ENCODE measurements at places on chromosomes 2 and 18. TPM values are rescaled to one million over a fixed set of nuclear protein-coding genes. Genes with fewer than 3 reads are reported as not detected.

- no peak overlapping the region for H3K27ac ChIP-seq
- H3K27me3 ChIP-seq: no peaks in the 10 kb centered on the region
These were observed 33.7 kb upstream of the CDC42EP3 start for GRCh38 chr2:37705191-37705590.

GRCh38 chr18:7950380-7951136 lies 383.4 kb downstream of the PTPRM start:
- no peak overlapping the region for H3K4me3 ChIP-seq
- no peaks in the 10 kb centered on the region for H3K36me3 ChIP-seq
- H3K4me1 ChIP-seq: peaks cover 18% of the 10 kb centered on the region
- H3K27ac ChIP-seq: no peak overlapping the region

DNA sequence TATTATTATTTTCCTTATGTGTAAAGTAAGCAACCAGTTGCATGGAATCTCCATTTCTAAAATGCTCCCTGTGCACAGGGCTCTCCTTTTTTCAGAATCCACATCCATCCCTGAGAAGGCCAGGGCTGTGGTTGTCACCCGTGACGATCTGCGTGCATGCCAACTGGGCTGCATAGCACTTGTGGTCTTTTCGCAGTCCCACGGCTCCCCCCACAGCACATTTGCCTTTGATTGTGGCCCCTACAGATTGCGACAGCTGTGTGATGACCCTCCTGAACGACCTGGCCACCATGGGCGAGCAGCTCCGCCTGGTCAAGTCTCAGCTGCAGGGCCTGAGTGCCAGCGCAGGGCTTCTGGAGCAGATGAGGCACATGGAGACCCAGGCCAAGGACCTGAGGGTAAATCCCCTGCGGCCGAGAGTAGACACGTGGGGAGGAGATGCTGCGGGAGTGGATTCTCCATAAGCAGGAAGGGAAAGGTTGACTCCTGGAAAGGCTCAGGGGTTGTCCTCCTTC lies 119.8 kb upstream of the TTC39C start:
- H3K4me1 ChIP-seq: no peaks in the 10 kb centered on the region
- H3K36me3 ChIP-seq: peaks cover 5% of the 10 kb centered on the region
- no peak overlapping the region for H3K27ac ChIP-seq
- no peaks in the 10 kb centered on the region for H3K27me3 ChIP-seq
- no peak for DNase-seq

DNA sequence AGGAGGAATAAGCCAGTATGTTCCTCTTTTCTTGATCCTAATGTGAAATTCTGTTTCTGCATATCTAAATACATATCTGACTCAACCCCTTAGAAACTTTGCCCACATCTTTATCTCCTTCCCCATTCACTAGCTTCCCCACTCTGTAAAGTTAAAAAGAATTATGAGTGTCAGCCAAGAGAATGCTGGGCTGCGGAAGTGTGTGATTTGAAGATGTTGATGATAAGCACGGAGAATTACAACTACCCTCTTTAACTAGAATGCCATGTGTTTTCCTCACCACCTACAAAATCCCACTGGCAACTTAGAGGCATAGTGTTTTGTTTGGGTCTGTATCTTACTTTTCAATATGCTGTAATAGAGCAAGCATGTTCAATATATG lies 490.4 kb upstream of the FANCL start:
- no peak overlapping the region for H3K4me3 ChIP-seq
- no peaks in the 10 kb centered on the region for H3K36me3 ChIP-seq
- no peaks in the 10 kb centered on the region for H3K27me3 ChIP-seq
- H3K27ac ChIP-seq: no peak overlapping the region
- no peaks in the 10 kb centered on the region for H3K4me1 ChIP-seq
- no peak for DNase-seq

- no peak overlapping the region for H3K4me3 ChIP-seq
- no peaks in the 10 kb centered on the region for H3K27me3 ChIP-seq
- H3K27ac ChIP-seq: no peak overlapping the region
- DNase-seq: no peak
These were observed 360.9 kb downstream of the ERBB4 start for GRCh38 chr2:212177724-212178123.

DNA sequence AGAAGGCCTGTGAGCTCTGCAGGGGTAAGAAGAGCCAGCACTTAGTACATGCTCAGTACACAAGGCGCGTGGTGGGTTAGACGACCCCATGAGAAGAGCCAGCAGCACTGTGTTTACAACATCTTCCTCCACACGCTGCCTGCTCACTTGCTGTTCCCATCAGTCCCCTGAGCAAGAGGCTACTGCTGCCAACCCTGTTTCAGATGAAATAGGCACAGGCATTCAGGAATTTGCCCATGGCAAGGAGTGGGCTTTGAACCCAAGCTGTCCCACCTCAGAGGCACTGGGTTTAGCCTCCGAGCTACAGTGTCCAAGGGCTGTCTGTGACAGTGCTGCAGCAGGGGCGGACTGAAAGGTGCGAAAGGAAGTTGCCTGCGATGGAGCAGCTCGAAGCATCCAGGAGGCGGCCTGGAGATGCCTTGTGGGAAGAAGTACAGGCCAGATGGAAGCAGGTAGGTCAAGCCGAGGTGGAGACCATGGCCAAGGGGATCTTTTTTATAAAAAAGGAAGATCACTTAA lies 121.5 kb upstream of the PXDN start:
- no peak overlapping the region for H3K27ac ChIP-seq
- no peaks in the 10 kb centered on the region for H3K4me1 ChIP-seq
- no peaks in the 10 kb centered on the region for H3K36me3 ChIP-seq
- no peak overlapping the region for H3K4me3 ChIP-seq
- DNase-seq: no peak
- peaks cover 44% of the 10 kb centered on the region for H3K27me3 ChIP-seq

DNA sequence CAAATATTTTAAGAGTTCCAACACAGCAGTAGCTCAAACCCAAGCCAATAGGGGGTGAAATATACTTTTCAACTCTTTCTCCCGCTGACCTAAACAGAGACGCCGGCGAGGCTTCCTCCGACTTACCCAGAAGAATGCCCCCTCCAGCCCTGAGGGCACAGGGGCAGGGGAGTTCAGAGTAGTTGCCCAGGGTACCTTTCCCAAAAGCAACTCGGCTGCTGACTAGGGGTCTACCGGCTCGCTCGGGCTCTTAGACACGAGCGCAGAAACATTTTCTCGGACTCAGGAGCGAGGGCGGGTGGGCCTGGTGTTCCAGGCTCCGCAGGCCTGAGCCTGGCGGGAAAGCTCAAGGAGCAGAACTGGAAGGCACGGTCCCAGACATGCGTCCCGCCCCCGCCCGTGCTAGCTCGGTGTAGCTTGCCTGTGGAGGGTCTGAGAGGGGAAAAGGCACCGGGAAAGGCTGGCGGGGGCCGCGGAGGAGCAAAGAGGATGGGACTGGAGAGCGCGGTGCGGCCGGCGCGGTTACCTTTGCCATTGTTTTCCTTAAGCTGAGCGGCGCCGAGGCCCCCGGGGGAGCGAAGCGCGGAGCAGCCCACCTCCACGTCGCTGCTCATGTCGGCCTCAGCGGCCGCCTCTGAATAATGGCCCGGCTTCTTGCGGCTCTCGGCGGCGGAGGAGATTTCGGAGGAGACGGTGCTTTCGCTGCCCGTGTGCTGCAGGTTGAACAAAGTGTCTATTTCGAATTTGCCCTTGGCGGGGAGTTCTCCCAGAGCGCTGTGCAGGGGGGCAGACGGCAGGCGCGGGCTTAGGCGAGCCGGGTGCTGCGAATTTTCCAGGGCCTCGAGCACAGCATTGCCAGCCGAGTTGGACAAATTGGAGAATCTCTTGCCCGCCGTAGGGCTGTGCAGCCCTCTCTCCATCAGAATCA lies 674 bp downstream of the EVX2 start:
- H3K4me3 ChIP-seq: no peak overlapping the region
- no peaks in the 10 kb centered on the region for H3K36me3 ChIP-seq
- no peak for DNase-seq
- no peak overlapping the region for H3K27ac ChIP-seq

DNA sequence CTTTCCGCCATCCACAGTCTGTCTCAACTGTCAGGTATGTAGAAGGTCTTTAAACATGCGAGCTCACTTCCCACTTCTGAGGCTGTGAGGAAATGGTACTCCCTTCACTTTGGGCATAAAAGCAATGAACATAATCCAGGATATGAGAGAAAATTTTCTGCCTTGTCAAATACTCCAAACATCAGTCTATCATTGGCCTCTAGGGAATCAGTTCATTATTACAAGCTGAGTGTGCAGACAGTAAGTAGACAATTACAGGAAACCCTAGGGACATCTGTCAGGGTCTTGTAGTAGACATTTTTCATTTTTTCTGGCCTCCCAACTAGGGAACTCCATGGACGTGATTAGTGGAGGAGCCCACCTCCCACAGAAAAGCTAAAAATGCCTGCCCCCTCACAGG lies 13.6 kb upstream of the APCDD1 start:
- H3K36me3 ChIP-seq: no peaks in the 10 kb centered on the region
- H3K27me3 ChIP-seq: no peaks in the 10 kb centered on the region
- no peak overlapping the region for H3K4me3 ChIP-seq
- no peak for DNase-seq
- H3K4me1 ChIP-seq: no peaks in the 10 kb centered on the region
- H3K27ac ChIP-seq: no peak overlapping the region

GRCh38 chr18:58507880-58508279 lies 121.0 kb downstream of the ALPK2 start:
- no peaks in the 10 kb centered on the region for H3K27me3 ChIP-seq
- no peak for DNase-seq
- H3K27ac ChIP-seq: no peak overlapping the region
- no peak overlapping the region for H3K4me3 ChIP-seq

DNA sequence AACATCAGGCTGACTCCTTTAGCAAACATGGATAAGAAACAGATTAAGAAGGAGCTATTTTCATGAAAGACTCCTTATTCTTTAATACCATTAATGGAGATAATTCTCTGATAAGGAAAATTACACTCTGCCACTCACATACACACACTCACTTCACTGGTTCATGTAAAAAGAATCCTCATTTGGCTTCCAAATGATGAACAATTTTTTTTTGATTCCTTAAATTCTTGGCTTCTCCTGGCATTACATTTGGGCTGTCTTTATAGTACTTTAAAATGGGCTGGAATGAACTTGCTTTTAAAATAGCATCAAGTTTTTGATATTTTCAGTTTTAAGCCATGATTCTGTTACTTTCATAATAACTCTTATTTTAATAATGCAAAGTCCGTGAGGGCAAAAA lies 328.6 kb downstream of the SLC8A1 start:
- no peaks in the 10 kb centered on the region for H3K36me3 ChIP-seq
- DNase-seq: no peak
- H3K27me3 ChIP-seq: no peaks in the 10 kb centered on the region
- no peaks in the 10 kb centered on the region for H3K4me1 ChIP-seq

GRCh38 chr2:215241791-215242305 lies 70.0 kb upstream of the ATIC start:
- no peak for DNase-seq
- H3K27me3 ChIP-seq: no peaks in the 10 kb centered on the region
- H3K27ac ChIP-seq: no peak overlapping the region
- no peaks in the 10 kb centered on the region for H3K4me1 ChIP-seq

DNA sequence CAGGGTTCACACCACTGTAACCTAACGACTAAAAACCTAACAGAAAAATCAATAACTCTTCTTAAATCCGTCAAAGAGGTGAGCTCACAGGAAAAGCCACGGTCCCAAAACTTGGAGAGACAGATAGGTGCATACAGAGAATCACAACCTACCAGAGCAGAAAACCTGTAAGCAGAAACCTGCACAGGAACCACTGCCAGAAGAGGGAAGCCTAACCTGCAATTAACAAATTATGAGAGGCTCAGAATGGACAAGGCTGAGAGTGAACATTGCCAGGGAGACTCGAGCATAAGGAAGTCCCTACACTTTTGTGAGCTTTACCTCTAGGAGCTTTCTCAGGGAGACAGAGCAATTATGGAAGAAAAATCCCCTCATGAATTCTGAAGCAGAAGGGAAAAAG lies 156.2 kb upstream of the NETO1 start:
- no peak overlapping the region for H3K4me3 ChIP-seq
- H3K27ac ChIP-seq: no peak overlapping the region
- no peak for DNase-seq

DNA sequence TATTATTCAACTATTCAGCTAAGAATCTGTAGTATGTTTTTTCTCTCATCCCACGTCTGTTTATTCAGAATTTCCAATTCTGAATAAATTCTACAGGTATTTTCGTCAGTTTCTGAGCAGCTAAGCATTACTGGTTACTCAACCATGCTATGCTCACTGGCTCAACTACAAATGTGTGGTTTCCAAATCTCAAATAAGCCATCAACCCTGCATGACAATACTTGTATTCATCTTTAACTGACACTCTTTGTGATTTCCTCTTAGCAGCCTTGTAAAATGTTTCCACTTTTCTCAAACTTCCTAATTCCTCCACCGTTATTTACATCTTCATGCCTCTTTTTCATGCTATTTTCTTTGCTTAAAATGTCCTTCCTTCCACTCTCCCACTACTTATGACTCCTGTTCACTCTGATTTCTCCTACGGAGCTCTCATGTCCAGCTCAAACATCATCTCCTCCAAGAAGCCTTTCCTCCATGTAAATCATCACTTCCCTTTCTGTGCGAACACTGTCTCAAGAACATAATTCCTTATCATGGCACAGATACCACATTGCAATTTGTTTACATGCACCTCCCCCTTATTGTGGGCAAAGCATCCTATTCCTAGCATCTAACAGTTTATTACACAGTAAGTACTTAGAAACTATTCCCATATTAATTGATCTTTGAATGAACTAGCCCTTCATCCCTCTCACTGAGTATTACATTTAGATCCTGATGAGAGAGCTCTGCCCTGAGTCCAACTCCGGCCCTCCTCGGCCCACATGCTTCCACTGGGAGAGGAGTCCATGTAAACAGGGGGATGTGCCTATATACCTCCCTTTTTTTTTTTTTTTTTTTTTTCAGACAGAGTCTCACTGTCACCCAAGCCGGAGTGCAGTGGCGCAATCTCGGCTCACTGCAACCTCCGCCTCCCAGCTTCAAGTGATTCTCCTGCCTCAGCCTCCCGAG lies 10.5 kb downstream of the CCDC88A start:
- DNase-seq: no peak
- H3K4me1 ChIP-seq: peaks cover 5% of the 10 kb centered on the region
- peaks cover 11% of the 10 kb centered on the region for H3K36me3 ChIP-seq
- H3K27ac ChIP-seq: no peak overlapping the region
- no peak overlapping the region for H3K4me3 ChIP-seq

- DNase-seq: no peak
- no peak overlapping the region for H3K4me3 ChIP-seq
- H3K36me3 ChIP-seq: no peaks in the 10 kb centered on the region
- H3K4me1 ChIP-seq: no peaks in the 10 kb centered on the region
- no peak overlapping the region for H3K27ac ChIP-seq
These were observed 117.2 kb downstream of the SLC4A3 start for GRCh38 chr2:219744600-219744999.

- H3K4me3 ChIP-seq: no peak overlapping the region
- no peaks in the 10 kb centered on the region for H3K4me1 ChIP-seq
- no peaks in the 10 kb centered on the region for H3K36me3 ChIP-seq
- no peak for DNase-seq
These were observed 69.0 kb upstream of the DSG1 start for GRCh38 chr18:31248783-31249521.

GRCh38 chr18:8627107-8627472 lies 17.9 kb downstream of the RAB12 start:
- H3K36me3 ChIP-seq: peaks cover 38% of the 10 kb centered on the region
- H3K4me3 ChIP-seq: no peak overlapping the region
- H3K27me3 ChIP-seq: no peaks in the 10 kb centered on the region

The NYAP2 gene
- total RNA-seq: 1.1 TPM

The B3GNT7 gene
- 80.0 TPM for total RNA-seq

The GCG gene
- total RNA-seq: not detected

Measured in lower lobe of right lung (tissue), 2 donors.